ENCODE measurements at places on chromosomes 12 and 14.

DNA sequence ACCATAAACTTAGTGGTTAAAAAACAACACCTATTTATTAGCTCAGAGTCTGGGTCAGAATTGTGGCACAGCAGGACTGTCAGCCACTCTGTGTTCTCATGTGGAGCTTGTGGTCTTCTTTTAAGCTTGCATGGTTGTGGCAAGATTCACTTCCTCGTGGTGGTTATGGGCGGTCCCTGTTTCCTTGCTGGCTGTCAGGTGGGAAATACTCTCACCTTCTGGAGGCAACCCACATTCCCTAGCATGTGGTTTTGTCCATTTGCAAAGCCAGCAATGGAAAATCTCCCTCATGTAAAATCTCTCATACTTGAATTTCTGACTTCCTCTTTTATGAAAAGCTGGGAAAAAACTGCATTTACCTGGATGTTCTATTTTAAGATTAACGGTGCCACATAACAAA is 229.8 kb downstream of the ALX1 start:
- DNase-seq = no peak

DNA sequence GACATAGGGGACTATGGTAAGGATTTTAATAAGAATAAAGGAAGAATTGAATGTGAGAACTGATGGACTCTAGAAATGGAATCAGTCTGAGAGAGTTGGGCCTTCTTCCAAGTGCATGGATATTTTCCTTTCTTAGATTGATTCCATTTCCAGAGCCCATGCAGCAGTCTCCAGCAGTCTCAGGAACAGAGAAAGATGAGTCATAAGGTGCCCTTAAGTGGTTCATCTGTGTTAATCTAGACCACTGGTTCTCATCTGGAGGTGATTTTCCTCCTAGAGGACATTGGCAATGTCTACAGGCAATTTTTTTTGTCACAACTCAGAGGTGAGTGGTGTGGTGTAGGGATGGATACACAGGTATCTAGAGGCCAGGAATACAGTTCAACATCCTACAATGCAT is 25.9 kb downstream of the TRIM9 start:
- DNase-seq = no peak

- DNase-seq = no peak
These were observed 15.6 kb downstream of the MVK start for GRCh38 chr12:109589240-109589590.

GRCh38 chr14:88882236-88882635 is 57.8 kb downstream of the TTC8 start:
- DNase-seq = no peak

- no peak for DNase-seq
These were observed 24.3 kb downstream of the HIF1A start for GRCh38 chr14:61719344-61720293.

GRCh38 chr14:64721899-64722298 is 17.7 kb downstream of the PLEKHG3 start:
- no peak for DNase-seq

DNA sequence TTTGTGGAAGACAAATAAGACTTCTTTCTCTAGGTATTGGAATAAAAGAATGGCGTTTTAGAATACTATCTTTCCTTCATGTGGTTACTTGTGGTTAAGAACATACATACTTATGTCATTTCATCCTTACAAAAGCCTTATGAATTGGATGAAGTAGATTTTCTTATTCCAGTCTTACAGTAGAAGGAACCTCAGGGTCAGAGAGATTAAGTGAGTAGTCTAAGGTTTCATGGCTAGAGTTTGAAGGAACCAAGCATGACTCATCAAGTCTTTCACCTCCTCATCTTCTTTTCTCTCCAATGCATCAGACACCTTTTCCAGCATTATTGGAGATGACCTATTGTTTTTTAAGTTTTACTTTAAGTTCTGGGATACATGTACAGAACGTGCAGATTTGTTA is 92.9 kb upstream of the NEDD1 start:
- DNase-seq = no peak
